ENCODE measurements at places on chromosomes 7 and 10.

- DNase-seq, result no peak
These were observed 44.6 kb upstream of the VDAC2 start for GRCh38 chr10:75165684-75166622.

- DNase-seq, result peak; percentile 34
These were observed 162.9 kb downstream of the SH3PXD2A start for GRCh38 chr10:103692436-103692951.

DNA sequence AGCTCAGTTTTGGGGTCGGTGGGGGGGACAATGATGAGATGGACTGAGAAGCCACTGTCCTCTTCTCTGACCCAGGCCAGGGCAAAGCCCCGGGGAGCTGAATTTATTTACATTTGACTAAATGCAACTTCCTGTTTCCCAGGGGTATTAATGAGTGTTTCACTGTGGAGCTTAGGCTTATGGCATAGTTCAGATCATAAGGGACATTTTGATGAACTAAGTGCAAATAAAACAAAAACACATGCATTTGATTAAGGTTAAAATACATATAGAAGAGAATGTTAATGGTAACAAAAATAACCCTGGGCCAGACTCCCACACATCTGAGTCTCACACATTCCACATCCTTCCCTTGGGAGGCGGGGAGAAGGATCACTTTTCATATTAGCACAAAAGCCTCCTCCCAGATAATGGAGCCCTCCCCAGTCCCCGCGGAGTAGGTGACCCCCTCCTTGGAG lies 320.6 kb downstream of the FRMD4A start:
- no peak for DNase-seq

DNA sequence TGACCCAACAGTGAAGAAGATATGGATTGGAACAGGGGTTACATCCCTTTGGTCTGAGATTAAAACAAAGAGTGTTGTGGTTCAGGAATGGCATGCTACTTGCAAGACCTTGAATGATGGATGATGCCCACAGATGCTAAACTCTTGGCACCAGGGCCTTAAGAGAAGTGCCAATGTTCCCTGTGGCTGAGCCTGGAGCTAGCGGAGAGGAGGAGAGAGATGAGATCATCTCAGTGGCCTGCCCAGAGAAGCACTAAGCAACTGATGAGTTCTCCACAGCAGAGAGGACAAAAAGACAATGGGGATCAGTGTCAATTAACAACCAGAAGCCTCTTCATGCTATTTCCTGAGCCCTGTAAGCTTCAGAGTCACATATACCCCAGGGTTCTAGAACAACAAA lies 97.8 kb downstream of the ELAPOR2 start:
- no peak for DNase-seq

DNA sequence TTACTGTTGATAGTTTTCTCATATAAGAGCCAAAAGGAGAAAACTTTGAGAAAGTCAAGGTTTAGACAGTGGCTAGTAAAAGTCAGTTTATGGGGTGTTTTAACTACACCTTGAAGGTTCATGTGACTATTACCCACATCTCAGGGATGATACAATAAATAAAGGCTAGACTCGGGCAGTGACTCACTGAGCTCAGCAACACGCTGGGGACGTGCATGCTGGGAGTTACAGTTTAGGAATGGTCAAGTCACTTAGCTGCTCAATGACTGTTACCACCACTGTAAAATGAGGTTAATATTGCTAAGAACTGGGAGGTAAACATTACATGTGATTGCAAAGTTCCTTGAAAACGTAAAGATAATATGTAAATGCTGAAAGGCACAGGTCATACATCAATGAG lies 1254.4 kb upstream of the PHF14 start:
- DNase-seq, result no peak

GRCh38 chr10:128150045-128150493 lies 23.8 kb upstream of the MKI67 start:
- peak; percentile 81 for DNase-seq

DNA sequence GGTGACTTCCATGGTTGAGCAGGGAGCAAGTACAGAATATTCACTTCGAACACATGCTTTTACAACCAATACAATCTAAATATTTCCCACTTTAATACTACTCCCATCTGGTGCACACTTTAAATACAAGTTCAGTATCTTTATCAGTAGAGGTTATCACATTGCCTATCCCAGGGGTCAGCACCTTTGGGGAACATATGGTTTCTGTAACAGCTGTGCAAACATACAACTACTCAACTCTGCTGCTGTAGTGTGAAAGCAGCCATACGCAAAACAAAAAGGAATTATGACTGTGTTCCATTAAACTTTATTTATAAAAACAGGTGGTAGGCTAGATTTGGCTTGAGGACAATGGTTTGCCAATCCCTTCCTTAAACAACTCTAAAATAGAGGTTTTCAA lies 157.5 kb downstream of the XPNPEP1 start:
- DNase-seq, result no peak

DNA sequence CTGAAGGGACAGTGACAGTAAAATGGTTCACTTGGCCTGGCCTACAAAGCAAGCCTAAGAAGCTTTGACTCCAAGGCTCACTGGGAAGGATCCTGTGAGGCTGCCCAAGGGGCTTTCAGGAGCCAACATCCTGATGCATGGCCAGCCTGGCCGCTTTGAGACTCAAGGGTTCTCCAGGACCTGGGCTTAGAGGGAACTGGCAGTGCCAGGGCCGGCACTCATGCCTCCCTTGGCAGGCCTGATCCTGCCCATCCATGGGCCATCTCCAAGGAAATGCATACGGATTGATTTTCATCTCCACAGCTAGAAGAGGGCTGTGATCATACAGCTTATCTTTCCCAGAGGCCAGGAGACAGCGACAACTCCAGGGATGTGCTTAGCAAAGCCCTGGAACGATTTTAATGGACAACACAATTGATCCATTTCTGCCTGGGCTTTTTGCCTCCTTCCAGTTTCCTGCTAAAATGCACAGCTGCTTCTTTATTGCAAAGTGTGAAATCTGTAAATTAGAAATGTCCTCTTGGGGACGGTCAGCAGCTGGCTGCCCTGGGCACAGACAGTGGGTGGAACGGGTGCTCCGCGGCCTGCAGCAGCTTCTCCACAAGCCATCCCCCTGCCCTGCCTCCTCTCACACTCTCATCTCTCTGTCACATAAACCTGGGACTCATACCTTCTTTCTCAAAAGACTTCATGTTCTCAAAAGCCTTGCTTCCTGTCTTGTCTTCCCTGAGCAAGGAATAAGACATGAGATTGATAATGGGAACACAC lies 288.5 kb downstream of the GRID1 start:
- no peak for DNase-seq

GRCh38 chr7:72805526-72806494 lies 22.2 kb downstream of the TYW1B start:
- DNase-seq, result no peak

DNA sequence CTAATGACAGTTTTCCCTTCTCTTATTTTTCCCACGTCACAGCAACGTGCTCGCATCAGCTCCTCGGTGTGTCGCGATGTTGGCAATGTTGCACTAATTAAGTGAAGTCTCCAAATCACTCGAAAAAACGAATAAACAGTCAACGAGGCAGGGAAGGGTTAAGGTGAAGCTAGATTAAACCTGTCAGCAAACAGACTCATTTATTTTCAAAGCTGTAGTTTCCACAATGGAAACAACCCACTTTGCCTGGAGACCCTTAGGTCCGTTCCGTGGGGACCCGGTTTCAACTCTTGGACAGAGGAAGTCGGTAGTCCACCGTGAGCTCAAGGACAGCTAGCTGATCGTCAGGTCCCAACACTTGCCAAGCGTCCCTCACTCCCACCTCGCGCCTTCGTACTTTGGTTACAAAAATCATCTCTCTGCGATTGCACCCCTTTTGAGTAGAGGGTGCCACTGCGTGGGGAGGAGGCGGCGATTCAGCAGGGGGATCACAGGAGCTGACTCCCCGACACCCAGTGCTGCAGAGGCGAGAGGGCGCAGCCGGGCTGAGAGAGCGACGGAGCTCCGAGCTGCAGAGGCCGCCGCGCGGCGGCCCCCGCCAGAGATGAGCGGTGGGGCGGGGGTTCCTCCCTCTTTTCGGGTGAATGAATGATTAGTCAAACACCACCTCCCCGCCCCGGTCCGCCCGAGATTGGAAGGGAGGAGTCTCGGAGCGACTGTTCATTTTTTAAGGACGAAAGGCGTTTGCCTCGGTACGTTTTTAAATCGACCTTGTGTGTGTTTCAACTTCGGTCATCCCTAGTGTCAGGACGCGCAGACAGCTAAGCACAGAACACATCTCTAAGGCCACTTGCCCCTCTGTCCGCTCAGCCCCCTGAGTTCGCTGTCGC lies 1.3 kb upstream of the BMPER start:
- DNase-seq, result no peak

DNA sequence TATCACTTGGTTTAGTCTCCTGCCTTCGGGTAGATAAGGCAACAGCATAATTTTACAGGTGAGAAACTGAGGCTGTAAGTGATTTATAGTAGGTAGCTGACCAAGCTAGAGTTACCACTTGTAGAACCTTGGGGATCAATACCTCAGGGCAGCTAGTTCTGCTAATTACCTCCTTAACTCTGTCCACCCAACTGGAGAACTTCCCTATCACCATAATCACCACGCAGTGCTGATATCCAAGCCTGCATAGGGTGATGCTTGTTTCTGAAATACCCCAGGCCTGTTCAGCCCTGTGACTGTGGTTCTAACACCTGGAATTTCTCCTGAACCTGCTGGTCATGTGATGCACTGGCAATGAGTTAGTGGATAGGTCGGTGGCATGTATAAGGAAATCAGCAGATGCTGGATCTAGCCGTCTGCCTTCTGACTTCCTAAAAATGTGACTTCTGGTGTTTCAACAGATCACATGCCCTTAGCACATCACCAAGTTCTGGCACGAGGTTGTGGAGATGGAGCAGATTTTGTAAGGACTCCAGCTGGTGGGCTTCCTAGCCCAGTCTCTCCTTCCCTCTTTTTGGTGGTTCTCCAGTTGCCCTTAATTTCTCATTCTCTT lies 15.3 kb downstream of the PLAU start:
- DNase-seq, result no peak

- no peak for DNase-seq
These were observed 27.6 kb upstream of the TAS2R16 start for GRCh38 chr7:123023126-123023525.

GRCh38 chr10:49743464-49744075 lies 18.6 kb downstream of the OGDHL start:
- no peak for DNase-seq

DNA sequence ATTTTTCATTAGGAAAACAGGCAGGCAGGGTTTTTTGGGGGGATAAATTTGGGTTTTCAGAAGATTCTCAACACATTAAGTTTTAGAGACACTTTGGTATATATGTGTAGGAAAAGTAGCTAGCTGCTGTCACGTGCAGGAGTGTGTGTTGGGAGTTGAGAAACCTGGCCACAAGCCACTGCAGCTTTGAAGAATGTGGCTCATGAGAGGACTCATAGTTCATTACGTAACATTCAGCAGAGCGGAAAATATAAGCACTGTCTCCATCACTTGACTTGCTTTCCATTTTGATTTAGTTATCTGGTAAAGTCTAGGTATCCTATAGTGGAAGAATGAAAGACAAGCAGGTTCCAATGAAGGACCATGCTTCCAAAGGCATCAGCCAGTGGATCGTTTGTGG lies 31.2 kb downstream of the SMNDC1 start:
- peak; percentile 25 for DNase-seq

DNA sequence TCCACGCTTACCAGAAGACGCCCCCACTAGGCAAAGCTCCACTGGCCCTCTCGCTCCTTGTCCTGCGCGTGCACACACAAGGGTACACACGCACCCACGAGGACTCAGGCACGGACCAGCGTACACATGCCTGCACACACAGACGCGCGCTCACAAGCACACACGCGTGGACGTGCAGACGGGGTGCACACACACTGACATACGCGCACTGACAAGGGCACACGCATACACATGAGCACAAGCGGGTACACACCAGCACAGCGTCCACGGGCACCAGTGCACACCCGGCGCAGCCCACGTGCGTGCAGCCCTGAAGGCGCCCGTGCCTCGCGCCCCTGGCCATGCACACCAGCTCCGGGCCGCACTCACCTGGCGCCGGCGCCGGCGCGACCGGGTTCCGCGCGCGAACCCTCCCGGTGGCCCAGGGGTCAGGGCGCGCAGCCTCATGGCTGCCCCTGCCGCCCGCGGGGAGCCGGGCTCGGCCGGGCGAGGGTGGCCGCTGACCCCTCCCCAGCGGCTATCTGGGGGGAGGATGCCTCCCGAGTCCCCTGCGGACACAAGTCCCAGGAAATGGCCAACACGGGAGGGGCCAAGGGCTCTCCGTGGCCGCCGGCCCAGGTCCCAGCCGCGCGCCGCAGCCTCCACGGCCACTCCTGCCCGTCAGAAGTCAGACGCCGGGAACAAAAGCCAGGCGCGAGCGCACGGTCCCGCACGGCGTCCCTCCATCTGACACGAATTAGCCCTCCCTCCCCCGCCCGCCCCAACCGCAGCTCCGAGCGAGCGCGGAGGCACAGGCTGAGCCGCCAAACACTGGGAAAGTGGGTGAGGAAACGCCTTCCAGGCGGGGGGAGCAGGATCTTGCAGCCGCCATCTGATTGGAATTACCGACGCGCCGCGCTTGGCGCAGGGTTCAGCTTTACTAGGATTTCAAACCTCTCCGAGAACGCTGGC lies 45.0 kb downstream of the TNS3 start:
- DNase-seq, result no peak

- no peak for DNase-seq
These were observed 33.6 kb upstream of the A1CF start for GRCh38 chr10:50919010-50919409.

DNA sequence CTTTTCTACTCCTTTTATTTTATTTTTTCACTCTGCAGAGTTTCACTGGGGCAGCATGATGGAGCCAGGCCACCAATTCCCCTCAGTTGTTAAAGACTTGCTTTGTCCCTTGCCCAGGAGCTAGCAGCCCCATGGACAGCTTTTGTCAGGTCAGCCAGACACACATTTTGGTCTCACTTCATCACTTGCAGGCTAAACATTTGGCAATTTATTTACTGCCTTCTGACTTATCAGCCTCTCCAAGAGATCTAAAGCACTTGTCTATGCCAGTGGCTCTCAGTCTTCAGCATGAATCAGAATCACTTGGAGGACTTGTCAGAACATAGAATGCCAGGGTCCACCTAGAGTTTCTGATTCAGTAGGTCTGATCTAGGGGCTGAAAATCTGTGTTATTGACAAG lies 66.4 kb upstream of the GDF10 start:
- no peak for DNase-seq

- no peak for DNase-seq
These were observed 237.9 kb downstream of the FRMD4A start for GRCh38 chr10:14092799-14093198.
